MG63 (cell line): ENCODE measurements at places on chromosomes 3 and 15.

GRCh38 chr3:185959609-185960521, 22.1 kb upstream of the TRA2B start:
- no peak for DNase-seq

- DNase-seq = no peak
Measured at GRCh38 chr3:14373753-14374376, 28.5 kb upstream of the SLC6A6 start.

DNA sequence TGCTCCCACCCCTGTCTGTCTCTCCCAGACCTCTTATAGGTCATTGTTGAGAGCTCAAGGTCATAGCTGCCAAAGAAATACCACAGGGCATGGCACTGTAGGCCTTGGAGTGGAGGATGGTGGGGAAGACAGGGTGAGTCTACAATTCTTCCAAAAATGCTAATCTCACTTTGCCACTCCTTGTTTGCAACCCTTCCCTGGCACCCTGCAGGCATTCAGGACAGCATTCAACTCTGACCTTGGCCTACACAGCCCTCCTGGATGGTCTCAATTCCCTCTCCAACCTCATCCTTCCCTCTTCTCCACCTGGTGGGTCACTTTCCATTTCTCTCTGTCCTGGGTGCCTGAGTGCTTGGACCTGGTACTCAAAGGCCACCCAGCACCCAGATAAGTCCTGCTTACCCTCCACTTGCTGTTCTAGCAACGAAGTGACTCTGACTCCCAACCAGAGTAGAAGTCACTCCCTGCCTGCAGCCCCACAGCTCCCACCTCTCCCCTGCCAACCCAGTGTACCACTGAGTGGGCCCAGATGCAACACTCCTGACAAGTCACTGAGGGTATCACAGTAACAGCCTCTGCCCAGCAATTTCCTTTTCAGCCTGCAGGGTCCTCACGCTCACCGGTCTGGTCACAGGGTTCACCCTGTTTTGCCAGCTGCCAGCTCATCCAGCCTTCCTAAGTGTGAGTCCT, 36.6 kb downstream of the AMOTL2 start:
- DNase-seq = no peak

GRCh38 chr3:146839727-146840375, 234.7 kb upstream of the PLSCR5 start:
- DNase-seq = no peak

GRCh38 chr3:158355623-158356588, 215.1 kb upstream of the MLF1 start:
- DNase-seq = no peak
